ENCODE measurements at places on chromosomes 12 and 14. TPM values are rescaled to one million over a fixed set of nuclear protein-coding genes. Genes with fewer than 3 reads are reported as not detected.

DNA sequence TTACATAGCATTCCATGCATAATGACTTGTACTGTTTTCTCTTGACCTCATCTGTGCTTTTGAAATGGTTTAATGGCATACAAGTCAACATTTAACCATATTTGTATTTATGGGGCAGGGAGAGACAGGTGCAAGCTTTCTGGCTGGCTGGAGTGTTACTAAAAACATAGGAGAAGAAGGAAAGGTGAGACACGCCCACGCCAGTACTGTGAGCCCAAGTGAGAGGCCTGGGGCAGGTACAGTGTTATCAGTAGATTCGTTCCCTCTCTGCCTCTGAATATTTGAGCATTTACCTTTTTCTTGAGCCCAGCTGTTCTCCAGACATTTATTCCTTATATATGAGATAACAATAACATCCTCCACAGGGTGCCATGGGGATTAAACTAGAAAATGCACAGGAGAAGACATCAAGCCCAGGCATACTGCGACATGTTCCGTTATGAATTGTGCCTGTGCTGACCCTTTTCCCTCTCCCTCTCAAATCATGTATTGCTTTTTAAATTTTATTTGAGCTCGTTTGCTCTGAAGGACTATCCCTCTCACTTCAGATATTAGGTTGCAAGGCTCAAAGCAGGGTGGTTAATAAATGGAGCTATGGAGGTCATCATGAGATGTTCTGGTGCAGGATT, 34.6 kb upstream of the TUBA1C start:
- no peak for DNase-seq

GRCh38 chr12:98485792-98486340, 29.5 kb upstream of the TMPO start:
- DNase-seq: no peak

DNA sequence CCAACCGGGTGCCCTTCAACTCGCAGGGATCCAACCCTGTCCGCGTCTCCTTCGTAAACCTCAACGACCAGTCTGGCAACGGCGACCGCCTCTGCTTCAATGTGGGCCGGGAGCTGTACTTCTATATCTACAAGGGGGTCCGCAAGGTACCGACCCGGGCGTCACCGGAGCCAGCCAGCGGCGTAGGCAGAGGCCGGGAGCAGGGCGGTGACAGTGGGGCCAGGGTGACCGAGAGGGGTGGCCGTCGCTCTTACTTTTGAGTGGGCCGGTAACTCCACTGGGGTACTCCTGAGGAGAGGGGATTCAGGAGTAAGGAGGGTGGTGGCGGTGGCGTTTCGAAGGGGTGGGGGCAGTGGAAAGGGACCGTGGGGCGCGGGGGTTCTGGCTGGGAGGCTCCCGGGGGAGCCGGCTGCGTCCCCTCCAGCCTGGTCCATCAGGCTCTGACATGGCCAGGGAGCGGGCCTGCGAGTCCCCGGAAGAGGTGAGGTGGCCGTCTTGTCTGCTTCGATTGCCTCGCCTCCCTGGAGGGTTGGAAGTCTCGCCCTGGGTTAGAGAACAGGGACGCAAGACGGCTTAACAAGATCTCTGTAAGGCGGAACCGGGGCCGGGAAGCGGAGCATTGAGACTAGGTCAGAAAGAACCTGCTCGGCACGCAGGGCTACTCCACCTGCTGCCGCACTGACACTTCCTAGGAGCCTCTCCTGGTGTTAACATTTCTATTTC, 491 bp downstream of the WDR20 start:
- DNase-seq: peak; percentile 36

GRCh38 chr12:79373896-79374499, 316.8 kb downstream of the PAWR start:
- DNase-seq: peak; percentile 14

DNA sequence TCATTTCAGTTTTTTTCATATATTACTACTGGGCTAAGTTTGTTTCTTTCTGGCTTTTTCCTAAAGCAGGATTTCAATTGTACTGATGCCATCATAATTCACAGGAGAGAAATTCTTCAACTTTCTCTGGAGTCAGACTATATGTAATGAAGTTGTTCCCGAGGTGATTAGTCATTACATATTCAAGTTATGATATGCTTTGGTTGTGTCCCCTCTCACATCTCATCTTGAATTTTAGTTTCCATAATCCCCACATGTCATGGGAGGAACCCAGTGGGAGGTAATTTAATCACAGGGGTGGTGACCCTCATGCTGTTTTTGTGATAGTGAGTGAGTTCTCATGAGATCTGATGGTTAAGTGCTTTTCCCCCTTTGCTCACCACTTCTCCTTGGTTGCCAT, 227.5 kb upstream of the LRIG3 start:
- no peak for DNase-seq

DNA sequence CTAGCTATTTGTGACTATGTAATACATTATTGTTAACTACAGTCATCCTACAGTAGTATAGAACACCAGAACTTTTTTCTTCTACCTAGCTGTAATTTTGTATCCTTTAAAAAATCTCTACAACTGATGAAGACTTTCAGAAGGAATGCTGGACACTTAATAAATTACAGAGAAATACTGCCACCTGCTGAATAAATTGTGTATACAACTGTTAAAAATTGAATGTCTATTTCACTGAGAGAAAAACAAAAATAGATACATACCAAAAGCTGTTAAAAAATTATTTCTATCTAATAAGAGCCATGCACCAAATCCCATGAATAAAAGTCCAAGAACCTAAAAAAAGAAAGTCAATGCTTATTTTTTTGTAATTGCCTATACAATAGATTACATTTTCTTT, 6.6 kb downstream of the TSPAN19 start:
- DNase-seq: peak; percentile 45

- DNase-seq: no peak
Measured at GRCh38 chr14:75098212-75098611, 28.6 kb downstream of the NEK9 start.

DNA sequence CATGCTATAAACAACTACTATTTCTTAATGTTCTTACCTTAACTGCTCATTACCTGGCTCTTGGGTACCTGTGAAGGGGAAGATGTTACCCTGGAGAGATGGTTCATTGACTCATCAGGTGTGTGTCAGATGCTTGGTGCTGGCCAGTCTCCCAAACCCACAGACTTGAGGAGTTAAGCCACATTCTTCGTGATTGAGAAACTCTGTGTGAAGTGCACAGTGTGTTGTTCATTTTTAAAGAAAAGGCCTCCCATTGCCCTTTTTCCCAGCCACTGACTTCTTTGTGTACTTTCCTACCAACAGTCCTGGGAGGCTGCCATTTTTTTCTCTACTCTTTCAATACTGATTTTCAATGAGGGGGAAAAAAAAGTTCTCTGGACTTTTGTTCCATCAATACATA, 3.2 kb downstream of the MGST1 start:
- no peak for DNase-seq

- no peak for DNase-seq
Measured at GRCh38 chr14:56115976-56116893, 2.0 kb upstream of the PELI2 start.

GRCh38 chr12:125259178-125259867, 194.1 kb downstream of the AACS start:
- DNase-seq: no peak

GRCh38 chr14:41668356-41668755, 61.7 kb downstream of the LRFN5 start:
- peak; percentile 84 for DNase-seq

DNA sequence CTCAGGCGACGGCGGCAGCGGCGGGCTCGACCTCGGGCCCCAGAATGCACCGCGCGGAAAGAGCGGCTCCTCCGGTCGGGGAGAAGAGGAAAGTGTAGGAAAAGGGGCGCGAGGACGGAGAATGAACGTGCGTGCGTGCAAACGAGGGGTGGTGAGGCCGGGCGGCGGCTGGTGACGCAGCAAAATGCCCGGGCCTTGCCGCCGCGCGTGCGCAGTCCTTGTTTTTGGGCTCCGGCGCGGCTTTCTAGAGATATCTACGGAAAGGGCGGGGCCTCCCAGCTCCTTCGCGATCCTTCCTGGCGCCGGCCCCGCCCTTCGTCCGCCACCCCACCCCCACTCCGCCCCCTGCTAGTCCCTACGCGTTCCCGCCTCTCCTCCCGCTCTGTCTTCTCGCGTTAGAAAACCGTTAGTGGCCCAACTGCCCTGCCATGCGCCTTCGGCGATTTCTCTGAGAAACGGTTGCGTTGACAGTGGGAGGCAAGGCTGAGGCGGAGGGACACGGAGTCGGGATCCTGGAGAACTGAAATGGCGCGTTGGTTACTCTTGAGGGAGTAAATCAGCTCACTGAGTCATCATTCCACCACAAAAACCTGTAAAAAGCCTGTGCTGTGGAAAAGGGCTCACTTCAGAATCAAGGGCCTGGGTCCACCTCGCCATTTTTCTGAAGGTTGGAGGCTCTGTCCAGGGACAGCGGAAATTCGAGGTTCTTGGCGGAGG, at the start of gene PTGES3:
Gene PTGES3, minus strand, starts transcription at position 156 of the 717 bp plus-strand sequence. CDS start 285 bp downstream, outside the sequence.
- DNase-seq: peak; percentile 99

DNA sequence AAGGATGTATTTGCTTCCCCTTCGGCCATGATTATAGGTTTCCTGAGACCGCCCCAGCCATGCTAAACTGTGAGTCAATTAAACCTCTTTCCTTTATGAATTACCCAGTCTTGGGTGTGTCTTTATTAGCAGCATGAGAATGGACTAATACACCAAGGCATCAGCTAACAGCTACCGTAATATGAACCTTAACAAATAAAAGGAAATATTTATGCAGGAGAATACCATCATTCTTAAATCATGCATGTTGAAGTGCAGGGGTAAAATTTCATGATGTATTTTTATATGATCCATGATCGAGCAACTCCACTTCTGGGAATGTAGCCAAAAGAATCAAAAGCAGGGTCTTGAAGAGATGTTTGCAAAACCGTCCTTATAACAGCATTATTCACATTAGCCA, 379.0 kb downstream of the NPAS3 start:
- DNase-seq: no peak

DNA sequence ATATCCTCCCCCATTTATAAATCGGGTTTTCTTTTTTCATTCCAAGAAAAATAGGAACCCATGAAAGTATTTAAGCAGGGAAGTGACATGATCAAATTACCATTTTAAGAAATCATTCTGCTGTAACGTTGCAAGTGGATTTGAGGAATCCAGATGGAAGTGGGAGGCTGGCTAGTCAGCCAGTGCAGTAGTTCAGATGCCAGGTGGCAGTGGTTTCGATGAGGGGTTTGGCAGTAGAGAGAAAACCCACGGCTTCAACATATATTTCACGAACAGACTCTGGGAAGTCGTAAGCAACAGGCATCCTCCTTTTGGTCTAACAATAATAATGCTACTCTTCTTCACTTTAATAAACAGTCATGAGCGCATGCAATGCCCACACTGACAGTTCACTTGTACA, 25.0 kb downstream of the PDZRN4 start:
- no peak for DNase-seq

DNA sequence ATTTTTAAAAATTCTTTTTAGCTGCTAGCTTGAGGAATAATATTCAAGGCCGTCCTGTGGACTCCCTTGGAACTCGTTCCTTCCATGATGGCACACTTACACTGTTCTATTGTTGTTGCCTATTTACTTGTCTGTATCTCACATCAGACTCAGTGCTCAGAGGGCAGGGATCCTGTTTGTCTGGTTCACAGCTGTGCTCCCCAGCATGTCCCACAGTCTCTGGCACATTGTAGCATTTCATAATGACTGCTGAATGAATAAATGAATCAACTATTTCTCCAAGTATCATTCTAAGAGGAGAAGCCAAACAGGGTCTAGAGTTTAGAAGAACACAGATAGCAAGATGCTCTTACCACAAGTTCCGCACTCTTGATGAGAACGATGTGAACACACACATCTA, 48.0 kb downstream of the NTN4 start:
- DNase-seq: no peak

DNA sequence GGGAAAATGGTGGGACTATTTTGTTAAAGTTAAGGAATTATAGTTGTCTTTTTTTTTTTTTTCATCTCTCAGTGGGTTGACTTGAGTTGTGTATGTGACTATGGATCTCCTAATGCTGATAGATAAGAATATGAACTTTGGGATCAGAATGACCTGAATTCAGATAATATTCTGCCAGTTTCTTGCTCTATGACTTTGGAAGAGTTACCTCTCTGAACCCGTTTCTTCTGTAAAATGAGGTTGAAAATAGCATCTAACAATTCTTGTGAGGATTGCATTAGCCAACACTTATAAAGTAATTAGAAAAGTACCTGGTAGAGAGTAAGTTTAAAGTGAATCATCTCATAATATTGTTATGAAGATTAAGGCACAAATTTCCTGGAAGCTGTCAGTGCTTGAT, 18.4 kb downstream of the EID3 start:
- no peak for DNase-seq

GRCh38 chr12:111268738-111269572, 99.9 kb downstream of the PHETA1 start:
- no peak for DNase-seq

DNA sequence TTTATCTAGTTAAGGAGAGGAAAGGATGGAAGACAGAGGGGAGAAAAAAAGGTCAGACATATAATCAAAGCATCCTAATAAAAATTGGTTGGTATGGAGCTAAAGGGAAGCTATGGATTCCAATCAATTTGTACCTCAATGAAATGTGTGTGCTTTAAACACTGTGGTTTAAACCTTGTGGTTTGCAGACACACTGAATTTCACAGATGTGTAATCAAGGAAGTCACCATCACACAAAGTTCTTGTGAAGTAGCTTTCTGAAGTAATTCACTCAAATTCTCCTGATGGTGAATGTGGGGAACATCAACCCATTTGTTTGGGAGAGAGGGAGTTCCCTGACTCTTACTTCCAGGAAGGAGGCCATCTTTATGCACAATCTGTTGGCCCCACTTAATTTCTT, 243.3 kb upstream of the KRR1 start:
- DNase-seq: no peak

DNA sequence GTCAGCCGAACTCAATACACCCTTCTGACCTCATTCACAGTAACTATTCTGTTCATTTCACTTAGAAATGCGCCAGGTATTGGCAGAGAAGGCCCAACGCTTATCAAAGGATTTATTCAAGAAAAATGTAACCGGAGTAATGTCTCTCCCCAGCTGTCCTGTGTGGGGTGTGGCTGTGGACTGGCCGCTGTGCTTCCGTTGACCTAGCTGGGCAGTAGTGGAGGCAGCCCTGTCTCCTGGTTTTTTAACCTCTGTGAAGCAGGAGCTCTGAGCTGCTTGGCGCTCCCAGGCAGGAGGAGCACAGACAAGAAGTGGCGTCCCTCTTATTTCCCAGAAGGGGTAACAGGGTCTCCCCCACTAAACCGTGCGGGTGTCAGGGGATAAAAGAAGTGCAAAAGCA, 85.2 kb downstream of the ESR2 start:
- DNase-seq: peak; percentile 18

GRCh38 chr14:38989922-38990546, 113.0 kb downstream of the SEC23A start:
- DNase-seq: peak; percentile 24

GRCh38 chr12:24798335-24798734, 150.6 kb downstream of the BCAT1 start:
- DNase-seq: peak; percentile 31

MAP3K9 gene
- 0.11 TPM for polyA plus RNA-seq

RASAL1 gene
- 0.05 TPM for polyA plus RNA-seq

DEPDC4 gene
- polyA plus RNA-seq: 1.2 TPM

JDP2 gene
- polyA plus RNA-seq: 59.3 TPM

LPAR5 gene
- polyA plus RNA-seq: 1.3 TPM

CYP27B1 gene
- 1.2 TPM for polyA plus RNA-seq

FZD10 gene
- polyA plus RNA-seq: 15.4 TPM

PPHLN1 gene
- polyA plus RNA-seq: 59.7 TPM

NANOG gene
- polyA plus RNA-seq: not detected

DPY19L2 gene
- polyA plus RNA-seq: 6.1 TPM

Data from muscle of leg (tissue), 16 donors.